ENCODE measurements at places on chromosomes 1 and 21.

DNA sequence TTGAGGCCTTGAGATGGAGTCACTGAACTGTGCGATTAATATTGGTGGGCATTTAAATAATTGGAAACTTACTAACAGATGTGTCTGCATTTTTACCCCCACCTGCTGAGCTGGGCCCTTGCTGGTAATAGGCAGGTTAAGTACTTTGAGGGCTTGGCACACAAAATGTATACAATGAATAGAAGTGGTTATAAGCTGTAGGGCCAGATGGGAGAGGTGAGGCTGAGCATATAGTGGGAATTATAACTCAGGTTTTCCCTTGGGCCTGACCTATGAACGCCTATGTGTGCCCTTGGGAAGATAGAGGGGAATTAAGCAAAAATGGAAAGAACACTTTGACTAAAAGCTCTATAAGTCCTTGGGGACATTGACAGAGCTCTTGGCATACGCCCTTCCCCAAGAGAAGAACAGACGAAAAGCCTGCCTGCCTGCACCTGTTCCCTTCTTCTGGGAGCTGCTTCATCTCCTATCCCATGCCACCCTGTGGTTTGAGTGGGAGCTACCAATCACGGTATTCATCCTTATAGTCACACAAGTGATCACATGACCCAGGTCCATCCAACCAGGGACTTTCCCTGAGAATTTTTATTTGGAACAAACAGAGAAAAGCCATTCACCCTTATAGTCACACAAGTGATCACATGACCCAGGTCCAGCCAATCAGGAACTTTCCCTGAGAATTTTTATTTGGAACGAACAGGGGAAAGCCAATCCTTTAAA, 260.7 kb upstream of the CSF3R start:
- DNase-seq: no peak

DNA sequence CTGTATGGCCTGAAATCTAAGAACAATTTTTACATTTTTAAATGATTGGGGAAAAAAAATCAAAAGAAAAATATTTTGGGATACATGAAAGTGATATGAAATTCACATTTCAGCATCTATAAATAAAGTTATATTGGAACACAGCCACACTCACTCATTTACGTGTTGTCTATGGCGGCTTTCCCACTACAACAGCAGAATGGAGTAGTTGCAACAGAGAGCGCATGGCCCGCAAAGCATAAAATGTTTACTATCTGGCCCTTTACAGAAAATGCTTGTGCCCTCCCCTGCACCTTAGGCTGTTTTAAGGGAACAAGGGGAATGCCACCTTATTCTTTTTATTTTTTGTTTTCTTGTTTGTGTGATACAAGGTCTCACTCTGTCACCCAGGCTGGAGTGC, 3.5 kb downstream of the KLHDC8A start:
- DNase-seq: no peak

DNA sequence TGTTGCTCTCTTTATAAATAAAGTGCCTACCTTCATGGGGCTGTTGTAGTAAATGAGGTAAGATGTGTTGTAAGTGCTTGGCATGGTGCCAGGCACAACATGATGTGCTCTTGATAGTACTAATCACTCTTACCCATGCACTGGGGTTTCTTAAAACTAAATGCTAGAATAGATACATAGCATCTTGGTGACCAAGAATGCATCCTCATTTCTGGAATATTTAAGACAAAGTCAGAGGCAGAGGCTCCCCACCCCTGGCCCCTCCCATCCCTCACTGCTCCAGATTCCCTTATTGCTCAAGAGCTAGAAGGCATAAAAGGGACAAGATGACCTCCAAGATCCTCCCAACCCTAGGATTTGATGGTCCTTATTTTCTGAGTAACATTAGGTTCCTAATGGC, 61.3 kb downstream of the GLUL start:
- no peak for DNase-seq

GRCh38 chr21:37871121-37871862, 45.0 kb downstream of the KCNJ6 start:
- DNase-seq: no peak

GRCh38 chr1:210438928-210439841, 110.5 kb downstream of the HHAT start:
- DNase-seq: no peak

- DNase-seq: no peak
Measured at GRCh38 chr1:30302858-30303257, 420.5 kb downstream of the MATN1 start.

DNA sequence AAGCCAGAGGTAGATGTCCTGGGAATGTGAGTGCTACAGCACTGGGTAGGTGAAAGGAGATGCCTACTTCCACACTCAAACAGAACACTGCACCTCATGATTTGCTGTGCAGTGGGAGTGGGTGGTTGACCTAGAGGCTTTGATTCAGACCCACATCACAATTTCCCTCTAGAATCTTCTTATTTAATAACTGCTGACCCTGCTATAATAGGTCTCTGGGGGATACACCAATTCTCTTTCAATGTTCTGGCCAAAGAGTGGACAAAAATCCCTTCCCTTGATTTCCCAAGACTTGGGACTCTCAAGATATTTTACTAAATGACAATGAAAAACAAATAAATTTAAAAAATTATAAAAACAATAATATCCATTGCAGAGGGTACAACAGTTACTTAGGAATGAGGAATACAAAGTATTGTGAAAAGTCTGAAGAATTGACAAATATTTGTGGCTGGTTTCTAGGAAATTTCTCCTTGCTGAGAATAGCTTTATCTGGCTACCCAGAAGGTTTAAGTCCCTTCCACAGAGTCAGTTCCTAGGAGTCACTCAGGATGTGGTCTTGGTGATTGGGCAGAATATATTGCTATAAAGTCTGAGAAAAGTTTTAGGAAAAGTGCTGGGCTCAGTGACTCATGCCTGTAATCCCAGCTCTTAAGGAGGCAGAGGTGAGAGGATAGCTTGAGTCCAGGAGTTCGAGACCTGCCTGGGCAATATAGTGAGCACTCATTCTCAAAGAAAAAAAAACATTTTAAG, 2.4 kb upstream of the FCGR2A start:
- DNase-seq: no peak

GRCh38 chr1:67211589-67212563, 45.6 kb downstream of the IL23R start:
- no peak for DNase-seq

- DNase-seq: peak; percentile 25
Measured at GRCh38 chr1:1779691-1780597, 1.7 kb upstream of the NADK start.

DNA sequence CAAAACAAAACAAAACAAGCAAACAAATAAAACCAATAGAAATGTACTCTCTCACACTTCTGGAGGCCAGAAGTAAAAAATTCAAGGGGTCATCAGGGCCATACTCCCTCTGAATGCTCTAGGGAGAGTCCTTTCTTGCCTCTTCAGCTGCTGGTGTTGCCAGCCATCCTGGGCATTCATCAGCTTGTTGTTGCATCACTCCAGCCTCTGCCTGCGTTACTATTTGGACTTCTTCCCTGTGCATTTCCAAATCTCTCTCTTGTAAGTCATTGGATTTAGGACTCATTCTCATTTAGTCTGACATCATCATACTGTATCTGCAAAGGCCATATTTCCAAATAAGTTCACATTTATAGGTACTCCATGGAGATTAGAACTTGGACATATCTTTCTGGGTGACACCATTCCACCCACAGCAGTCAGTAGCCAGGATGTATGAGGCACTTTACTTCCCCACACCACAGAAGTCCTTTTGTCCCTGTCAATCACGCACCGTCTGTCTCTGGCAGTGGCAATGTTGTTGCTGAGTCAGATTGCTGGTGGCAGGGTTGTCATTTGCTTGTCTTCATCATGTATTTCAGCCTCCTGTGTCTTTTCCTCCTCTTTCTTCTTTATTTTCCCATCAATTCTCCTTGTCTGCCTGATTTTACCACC, 151.0 kb upstream of the KCNJ6 start:
- no peak for DNase-seq

- DNase-seq: no peak
Measured at GRCh38 chr1:155962599-155963211, 15.6 kb downstream of the ARHGEF2 start.

GRCh38 chr1:30920827-30921226, 12.3 kb upstream of the SDC3 start:
- DNase-seq: no peak

Data from effector CD8-positive, alpha-beta T cell (primary cell).